ENCODE measurements at places on chromosomes 1 and 21.

GRCh38 chr1:183477986-183478781 lies 5.9 kb downstream of the SMG7 start:
- DNase-seq: no peak

- DNase-seq: no peak
These were observed 46.2 kb downstream of the ARHGAP29 start for GRCh38 chr1:94191216-94191615.

GRCh38 chr1:119347858-119348257 lies 20.7 kb upstream of the HAO2 start:
- DNase-seq: no peak

GRCh38 chr1:242623119-242623518 lies 98.6 kb upstream of the PLD5 start:
- DNase-seq: no peak

- DNase-seq: no peak
These were observed 144.0 kb downstream of the LEPR start for GRCh38 chr1:65564493-65564892.

DNA sequence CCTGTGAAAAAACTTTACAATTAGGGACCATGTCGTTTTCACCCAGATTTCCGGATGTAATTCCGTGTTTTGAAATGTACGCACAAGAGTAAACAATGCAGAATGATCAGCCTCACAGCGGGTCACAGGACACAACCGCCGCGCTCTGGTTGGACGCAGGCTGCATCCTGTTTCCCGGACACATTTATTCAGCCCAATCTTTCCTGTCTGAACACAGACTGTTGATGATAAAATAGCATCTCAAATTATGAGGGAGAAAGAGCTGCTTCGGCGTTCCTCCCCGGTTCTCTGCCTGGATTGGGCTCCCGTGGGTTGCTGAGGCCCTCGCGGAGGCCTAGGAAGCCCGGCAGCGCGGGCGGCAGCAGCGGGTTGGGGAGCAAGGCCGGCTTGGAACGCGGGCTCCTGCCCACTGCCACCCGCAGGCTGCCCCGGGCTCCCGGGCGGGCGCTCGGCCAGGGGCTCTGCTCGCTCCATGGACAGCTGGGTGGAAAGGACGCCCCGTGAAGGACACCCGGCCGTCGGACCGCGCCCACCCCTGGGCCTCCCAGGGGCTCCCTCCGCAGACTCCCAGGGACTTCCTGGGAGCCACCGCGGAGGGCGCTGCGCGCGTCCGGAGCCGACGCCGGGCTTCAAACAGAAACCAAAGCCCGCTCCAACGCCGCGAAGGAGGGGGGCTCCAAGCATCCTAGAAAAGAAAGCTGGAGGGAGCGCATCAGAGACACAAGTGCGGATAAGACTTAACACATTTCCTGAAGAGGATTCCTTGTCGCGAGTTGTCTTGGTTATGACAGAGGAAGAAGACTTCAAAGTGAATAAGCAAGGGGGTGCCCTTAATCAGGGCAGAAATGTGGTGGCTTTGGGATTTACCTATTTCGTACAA lies 122.3 kb downstream of the ESRRG start:
- DNase-seq: no peak

- no peak for DNase-seq
These were observed 14.9 kb downstream of the CXADR start for GRCh38 chr21:17527711-17528110.

DNA sequence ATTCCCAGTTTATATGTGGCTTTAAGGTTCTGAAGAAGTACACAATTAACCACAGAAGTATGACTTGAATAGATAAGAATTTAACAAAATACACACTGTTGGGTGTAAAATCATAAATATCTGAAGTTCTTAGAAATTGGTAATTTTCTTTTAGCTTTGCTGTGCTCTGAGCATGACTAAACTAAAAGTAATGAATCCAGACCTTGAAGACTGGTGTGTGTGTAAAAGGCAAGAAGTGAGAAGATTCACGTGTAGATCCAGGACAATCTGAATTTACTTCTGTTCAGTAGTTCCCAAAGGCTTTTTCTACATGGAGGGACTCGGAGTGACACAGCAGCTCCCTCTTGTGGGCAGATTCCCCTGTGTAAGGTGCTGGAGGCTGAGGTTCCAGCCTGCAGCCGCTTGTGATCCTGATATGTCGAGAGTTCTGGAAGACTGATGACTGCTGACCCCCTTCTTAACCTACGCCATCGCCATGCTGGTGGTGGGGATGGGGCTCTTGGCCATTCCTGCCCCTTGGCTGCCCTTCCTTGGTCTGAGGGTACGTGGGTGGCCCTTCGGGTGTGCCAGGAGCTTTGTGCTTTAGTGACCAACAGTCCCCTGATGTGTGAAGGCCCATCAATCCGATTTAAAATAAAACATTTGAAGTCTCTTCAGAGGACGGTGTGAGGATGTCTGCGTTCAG lies 62.7 kb downstream of the ADARB1 start:
- DNase-seq: peak; percentile 94

DNA sequence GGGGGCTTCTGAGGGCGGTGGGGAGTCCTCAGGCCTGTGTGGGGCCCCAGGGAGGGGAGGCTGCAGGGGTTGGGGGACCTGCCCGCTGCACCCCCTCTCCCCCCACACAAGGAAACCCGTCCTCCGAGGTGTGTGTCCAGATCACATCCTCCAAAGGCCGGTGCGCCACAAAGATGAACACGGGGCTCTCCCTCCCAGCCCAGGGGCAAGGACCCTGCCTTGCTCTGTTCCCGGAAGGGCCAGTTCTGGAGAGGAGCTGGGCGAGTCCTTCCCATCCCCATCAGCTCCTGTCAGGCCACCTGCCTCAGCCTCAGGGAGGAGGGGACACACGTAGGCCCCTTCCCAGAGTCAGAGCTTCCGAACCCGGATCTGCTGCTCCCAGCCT lies 2.5 kb upstream of the TTLL10 start:
- DNase-seq: no peak

DNA sequence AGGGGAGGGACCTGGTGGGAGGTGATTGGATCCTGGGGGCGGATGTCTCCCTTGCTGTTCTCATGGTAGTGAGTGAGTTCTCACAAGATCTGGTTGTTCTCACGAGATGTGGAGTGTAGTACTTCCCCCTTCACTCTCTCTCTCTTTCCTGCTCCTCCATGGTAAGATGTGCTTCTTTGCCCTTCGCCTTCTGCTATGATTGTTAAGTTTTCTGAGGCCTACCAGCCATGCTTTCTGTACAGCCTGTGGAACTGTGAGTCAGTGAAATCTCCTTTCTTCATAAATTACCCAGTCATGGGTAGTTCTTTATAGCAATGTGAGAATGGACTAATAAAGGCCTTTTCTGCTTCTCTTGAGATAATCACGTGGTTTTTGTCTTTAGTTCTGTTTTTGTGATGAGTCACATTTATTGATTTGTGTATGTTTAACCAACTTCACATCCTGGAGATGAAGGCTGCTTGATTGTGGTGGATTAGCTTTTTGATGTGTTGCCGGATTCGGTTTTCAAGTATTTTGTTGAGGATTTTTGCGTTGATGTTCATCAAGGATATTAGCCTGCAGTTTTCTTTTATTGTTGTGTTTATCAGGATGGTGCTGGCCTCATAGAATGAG lies 45.5 kb downstream of the RABGAP1L start:
- no peak for DNase-seq

- DNase-seq: no peak
These were observed 11.9 kb downstream of the ATP13A2 start for GRCh38 chr1:16999863-17000262.

DNA sequence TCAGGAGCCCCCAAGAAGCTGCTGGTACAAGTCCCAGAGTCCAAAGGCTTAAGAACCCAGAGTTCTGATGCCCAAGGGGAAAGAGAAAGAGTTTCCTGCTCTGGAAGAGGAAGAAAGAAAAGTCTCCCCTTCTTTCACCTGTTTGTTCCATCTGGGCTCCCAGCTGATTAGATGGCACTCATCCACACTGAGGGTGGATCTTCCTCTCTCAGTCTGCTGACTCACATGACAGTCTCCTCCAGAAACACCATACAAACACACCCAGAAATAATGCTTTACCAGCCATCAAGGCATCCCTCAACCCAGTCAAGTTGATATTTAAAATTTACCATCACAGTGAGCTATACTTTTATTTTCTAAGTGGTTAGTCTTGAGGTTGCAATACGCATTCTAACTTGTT lies 257.9 kb downstream of the PAPPA2 start:
- no peak for DNase-seq

DNA sequence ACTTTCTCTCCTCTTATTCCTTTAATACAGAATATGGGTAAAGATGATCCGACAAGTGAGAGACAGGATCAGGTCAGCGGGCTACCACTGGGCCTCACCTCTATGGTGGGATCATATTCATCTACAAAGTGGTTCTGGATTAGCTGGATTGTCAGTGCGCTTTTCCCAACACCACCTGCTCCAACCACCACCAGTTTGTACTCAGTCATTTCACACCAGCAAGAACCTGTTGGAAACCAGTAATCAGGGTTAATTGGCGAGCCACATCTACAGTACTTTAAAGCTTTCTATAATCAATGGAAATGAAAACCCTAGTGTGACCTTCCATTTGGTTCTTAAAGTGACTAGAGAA lies 643 bp downstream of the NRAS start:
- DNase-seq: no peak
